SHP77 treated with DMSO at 0.1 percent for 48 hours (cell line): ENCODE measurements at places on chromosomes 5 and 9.

DNA sequence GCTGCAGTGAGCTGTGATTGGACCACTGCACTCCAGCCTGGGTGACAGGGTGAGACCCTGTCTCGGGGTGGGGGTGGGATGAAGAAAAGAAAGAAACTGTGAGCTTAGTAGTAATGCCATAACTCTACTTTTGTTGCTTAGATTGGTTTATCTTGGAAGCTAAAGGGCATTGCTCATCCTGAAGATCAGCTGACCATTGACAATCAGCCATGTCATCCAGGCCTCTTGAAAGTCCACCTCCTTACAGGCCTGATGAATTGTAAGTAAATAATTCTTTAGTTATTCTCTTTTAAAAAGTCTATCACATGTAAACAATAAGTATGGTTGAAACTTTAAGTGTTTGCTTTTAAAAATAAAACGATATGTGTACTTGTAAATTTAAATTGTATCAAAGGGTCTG, 11.4 kb downstream of the OCLN start:
- no peak for DNase-seq

- no peak for DNase-seq
Measured at GRCh38 chr9:78280982-78281668, 15.8 kb upstream of the PSAT1 start.

- DNase-seq, result no peak
Measured at GRCh38 chr5:54994628-54995027, 9.2 kb upstream of the ESM1 start.

GRCh38 chr5:153753645-153754432, 263.4 kb downstream of the GRIA1 start:
- DNase-seq, result no peak

- DNase-seq, result no peak
Measured at GRCh38 chr5:103451261-103451660, 111.3 kb downstream of the NUDT12 start.

DNA sequence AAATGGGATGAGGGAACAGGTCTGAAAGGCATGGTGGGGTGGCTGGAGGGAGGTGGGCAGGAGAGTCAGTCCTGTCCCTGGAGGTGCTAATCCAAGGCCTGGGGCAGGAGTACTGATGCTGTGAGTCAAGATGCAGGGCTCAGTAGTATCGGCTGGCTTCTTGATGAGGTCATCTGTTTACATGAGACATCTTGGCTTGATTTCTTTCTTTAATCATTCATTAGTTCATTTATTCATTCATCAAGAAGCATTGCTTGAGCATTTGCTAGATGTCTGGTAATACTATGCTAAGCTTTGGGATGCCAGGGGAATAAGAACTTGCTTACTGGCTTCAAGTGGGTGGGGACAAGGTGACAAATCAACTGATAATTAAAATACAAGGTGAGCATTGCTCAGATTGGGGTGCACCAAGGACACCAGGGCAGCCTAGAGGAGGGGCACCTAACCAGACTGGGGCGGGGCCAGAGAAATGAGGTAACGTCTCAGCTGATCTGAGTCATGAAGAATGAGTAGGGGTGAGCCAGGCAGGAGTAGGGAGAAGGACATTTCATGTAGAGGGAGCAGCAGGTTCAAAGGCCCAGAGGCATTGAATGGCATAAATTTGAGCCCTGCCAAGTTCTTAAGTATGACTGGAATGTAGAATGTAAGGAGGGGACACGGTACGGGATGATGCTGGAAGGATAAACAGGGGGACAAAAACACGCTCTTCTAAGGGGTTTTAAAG, 88.8 kb downstream of the EGFLAM start:
- no peak for DNase-seq

DNA sequence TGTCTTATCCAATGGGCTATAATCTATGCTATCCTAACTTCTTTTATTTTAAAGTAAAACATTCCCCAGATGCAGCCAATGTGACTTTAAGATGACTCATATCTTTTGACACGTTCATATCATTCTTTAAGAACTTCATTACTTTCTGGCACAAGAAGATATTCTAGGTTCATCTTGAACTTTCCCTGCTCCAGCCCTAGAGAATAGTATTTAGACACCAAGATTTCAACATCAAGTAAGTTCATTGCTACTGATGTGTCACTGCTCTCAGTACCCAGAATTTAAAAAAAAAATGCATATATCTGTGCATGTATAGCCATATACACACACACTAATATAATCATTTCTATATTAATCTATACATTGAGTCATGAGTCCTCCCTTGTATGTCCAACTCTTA, 175.2 kb downstream of the SAXO1 start:
- DNase-seq, result no peak

DNA sequence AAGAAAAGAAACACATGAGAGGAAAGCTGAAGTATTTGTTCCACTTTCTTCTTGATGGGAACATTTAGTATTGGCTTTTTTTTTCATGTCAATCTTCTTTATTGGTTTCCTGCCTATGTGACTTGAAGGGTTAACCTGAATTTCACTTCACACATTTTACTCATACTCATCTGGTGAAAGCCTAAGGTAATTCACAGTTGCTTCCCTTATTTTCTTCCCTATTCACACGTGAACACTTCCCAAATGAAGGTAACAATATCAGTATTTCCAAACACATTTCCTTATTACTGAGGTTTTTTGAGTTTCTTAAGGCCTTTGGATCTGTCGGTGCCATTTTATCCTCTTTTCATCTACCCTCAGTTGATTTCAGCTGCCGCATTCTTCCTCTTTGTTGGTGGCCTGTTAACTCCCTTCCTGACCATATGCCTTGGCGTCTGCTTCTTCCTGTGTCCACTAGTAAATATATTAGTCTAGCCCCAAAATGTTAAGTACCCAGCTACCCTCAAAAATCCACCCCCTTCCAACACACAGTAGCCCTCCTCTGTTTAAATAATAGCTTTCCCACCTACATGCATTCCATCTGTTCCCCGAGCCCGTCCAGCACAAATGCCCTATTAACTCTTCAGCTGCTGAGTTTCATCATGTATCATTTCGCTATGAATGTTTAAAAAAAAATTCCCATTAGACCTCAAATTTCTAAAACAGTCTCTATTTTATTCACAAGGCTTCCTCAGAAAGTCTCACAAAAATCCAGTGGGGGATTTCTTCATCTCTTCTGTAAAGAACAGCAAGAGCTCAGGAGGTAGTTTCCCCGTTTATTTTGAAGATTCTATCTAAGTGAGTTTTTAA, 97.3 kb downstream of the USP20 start:
- no peak for DNase-seq

GRCh38 chr5:168793841-168794837, 215.0 kb upstream of the PANK3 start:
- DNase-seq, result no peak

DNA sequence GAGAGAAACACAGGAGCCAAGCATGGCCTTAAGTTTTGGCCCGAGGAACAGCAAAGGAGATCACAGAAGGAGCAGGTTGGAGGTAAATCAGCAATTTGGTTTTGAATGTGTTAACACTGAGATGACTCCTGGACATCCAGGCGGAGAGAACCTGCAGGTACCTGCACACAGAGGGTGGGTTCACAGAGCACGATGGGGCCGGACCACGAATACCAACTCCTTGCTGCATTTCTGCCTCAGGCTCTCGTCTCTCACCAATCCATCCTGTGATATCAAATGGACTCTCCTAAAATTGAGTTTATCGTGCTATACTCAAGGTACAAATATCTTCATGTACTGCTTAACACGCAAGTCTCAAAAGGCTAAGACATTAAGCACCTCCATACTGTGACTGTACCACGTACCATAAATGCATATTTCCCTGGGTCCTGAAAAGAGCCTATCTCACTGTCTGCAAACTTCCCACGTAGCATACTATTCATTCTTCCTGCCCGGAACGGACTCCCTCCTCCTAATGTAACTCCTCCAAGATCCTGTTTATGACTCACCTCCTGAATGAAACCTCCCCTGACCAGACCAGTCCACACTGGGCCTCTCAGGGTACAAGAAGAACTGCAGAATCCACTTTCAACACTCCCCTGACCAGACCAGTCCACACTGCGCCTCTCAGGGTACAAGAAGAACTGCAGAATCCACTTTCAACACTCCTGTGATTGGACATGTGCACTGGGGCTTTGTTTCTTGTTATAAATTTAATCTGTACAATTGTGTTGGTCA, 380.8 kb upstream of the RFX3 start:
- DNase-seq, result no peak

GRCh38 chr9:9045572-9045971, 1246.0 kb upstream of the DMAC1 start:
- DNase-seq, result no peak

DNA sequence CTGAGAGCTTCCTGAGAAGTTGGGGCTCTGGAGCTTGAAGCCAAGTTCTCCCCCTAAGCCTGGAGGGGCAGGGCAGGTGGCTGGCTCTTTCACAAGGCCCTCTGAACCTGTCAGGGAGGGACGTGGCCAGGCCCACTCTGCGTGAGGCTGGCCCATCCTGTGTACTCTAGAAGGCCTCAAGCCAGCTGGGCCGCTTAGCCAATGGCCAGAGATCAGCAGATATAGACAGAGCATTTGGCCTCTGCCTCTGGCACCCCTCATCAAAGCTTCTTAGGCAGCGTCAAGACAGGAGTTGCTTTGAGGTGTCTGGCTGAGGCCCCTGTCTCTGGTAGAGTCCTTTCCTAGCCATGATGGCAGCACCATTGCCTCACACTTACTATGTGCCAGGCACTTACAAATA, 105.6 kb downstream of the FGF18 start:
- DNase-seq, result no peak

GRCh38 chr9:72807765-72808445, 144.9 kb downstream of the ALDH1A1 start:
- DNase-seq, result no peak

DNA sequence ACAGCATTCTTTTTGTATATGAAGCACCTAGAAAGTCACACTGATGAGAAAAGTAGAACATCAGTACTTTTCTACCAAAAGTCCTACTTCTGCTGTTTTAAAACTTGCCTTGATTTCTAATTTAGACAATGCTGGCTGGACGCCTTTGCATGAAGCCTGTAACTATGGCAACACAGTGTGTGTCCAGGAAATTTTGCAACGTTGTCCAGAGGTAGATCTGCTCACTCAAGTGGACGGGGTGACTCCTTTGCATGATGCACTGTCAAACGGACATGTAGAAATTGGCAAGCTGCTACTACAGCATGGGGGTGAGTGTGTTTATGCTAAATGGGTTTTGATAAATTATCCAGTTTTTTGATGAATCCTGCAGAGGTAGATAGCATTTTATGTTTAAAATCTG, 73.5 kb downstream of the SLF1 start:
- DNase-seq, result peak; percentile 46

DNA sequence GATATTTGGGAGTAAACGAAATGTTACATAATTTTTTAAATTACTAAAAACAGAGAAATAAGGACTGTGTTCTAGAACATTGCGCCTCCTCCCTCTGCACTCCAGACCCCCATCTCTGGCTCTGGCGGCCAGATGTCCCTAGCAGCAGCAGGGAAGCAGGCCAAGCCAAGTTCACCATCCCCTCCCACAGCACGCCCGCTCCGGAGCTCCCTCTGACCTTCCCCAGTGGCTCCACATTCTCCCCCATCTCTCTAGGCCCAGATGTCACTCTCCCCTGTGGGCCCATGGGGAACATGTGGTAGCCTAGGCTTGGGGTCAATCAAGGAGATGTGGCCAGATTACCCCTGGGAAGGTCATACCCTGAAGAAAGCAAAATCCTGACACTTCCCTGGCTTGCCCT, 6.3 kb upstream of the WNK2 start:
- no peak for DNase-seq

DNA sequence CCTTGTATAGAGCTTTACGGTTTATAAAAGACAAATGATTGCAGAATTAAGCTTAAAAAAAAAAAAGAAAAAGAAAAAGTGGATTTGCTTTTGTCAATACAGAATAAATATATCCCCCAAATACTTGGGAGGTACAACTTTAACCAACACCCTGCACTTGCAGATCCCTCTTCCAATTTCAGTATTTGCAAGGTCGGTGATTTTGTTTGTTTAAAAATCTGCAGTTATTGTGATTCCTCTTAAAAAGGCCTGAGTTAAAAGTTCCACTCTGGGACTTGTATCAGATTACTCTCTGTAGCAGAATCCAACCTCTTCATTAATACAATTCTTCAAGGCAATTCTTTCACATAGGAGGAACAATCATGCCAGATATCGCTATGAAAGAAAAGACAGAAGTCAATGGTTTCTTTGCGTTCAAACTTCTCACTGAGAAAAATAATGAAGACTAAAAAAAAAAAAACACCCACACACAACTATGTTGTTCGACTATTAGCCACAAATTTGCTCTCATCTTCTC, 400.9 kb downstream of the EBF1 start:
- no peak for DNase-seq

- no peak for DNase-seq
Measured at GRCh38 chr5:61627531-61627930, 295.5 kb downstream of the ZSWIM6 start.

GRCh38 chr5:73899916-73900315, 273.9 kb downstream of the ARHGEF28 start:
- no peak for DNase-seq

GRCh38 chr9:124852121-124852828, 985 bp upstream of the WDR38 start:
- no peak for DNase-seq

- DNase-seq, result no peak
Measured at GRCh38 chr9:28056006-28056405, 482.7 kb upstream of the C9orf72 start.

- DNase-seq, result no peak
Measured at GRCh38 chr9:82572146-82572545, 490.8 kb downstream of the RASEF start.

DNA sequence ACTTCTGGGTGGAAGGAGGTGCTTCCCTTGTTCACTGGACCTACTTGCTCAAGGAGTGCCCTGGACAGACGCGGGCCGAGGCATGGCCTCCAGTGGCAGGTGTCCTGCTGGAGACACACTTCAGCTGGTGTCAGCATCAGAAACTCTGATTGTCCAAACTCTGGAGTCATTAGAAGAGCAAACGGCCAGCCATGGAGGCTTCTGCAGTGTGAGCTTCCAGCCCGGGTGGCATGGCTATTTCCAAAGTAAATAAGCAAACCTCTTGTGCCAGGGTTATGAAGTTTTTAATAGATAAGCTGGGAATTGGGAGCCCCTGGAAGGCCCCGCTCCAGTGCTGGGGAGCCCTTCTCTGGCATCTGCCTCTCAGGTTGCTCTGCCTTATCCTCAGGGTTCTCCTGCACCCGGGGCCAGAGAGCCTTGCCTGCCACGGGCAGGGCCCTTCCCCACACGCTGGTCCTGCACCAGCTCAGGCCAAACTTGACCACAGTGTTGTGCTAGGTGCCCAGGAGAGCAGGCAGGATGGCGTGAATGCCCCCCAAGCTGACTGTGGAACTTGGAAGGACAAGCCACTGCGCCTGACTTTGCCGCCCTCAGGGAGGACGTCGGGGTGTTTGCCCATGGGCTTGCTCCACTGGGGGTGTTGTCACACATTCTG, 285.6 kb downstream of the GADD45G start:
- no peak for DNase-seq

DNA sequence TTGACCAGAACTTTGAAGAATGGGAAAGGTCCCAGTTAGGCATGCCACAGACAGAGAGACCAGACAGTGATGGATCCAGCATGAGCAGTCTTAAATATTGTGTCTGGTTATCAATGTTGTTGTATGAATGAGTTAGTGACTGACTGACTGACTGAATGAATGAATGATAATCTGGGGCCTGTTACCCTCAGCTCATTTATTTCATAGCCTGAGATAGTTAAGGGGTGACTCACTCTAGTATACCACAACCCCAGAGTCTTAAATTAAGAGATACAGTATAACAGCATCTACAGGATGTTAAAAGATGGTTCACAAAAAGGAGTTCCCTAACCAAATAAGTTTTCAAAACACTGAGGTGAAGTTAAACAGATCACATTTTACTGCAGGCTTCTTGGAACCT, 133.5 kb downstream of the SGCD start:
- no peak for DNase-seq

GRCh38 chr9:684941-685340, 156.6 kb upstream of the DMRT1 start:
- DNase-seq, result no peak

GRCh38 chr5:172594867-172595466, 46.1 kb upstream of the NEURL1B start:
- no peak for DNase-seq
